Choroid plexus epithelial cell (primary cell): ENCODE measurements at places on chromosomes 5 and 9.

- peak; percentile 30 for DNase-seq
Observed at GRCh38 chr9:92664394-92665152, 5.4 kb downstream of the IPPK start.

GRCh38 chr9:113999256-114000062 lies 78.6 kb downstream of the AMBP start:
- DNase-seq, result no peak

- no peak for DNase-seq
Observed at GRCh38 chr5:1315018-1315708, 20.3 kb upstream of the TERT start.

DNA sequence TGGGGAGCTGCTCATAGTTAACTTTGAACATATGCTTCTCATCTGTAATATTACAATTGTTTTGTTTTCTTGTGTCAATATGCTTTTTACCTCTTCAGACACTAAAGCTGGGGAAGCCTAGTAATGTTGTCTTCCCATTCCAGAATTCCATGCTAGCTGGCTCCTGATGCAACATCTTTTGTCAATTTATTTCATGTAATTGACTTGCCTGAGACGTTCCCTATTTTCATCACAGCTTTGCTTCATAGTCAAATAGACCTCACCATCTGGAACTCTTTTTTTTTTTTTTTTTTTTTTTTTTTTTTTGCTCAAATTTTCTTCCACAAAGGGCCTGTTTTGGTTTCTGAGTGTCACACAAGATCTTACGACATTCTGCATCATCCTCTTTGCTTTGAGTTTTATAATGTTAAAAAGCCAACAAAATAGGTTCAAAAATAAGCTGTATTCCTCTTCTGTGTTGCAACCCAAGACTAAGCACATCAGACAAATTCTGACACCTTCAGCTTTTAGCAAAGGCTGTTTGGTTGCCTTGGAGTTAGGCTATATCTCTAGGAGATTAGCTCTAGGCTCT lies 235.2 kb downstream of the NR3C1 start:
- no peak for DNase-seq

DNA sequence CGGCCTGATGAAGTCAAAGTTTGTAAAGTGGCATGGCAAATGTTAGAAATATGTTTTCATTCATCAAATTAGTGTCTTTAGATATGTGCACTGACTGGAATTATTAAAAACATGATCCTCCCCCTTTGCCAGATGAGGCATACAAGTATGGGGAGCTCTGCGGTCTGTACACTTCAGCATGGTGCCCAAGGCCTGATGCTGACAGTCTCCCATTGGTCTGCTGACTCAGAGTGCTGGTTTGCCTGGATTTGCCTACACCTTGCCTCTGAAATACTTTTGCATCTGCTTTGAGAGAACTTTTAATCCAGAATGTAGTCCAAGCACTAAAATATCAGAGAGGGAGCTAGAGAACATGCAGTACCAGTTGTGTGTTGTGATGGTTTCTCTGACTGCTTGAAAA lies 354.3 kb upstream of the ACTBL2 start:
- DNase-seq, result no peak

- DNase-seq, result no peak
Observed at GRCh38 chr9:124128568-124129166, 117.1 kb downstream of the LHX2 start.

GRCh38 chr5:92561411-92561959 lies 1019.5 kb downstream of the NR2F1-AS1 start:
- DNase-seq, result no peak

DNA sequence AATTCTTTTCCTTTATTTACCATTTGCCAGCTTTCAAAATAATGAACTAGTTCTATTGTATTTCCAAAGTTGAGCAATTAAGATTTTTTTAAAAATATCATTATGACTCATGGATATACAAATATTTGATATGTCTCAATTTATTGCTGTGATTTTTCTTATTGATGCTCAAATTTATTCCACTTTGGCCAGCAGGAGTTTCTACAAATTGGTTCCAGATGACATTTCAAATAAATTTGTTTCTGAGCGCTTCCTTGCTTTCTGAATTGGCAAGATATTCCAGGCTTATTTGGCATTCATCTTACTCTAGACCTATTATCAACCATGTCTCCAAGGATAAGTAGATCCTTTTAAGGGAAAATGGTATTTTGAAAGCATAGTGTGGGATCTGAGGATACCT lies 58.5 kb upstream of the TJP2 start:
- no peak for DNase-seq

- no peak for DNase-seq
Observed at GRCh38 chr9:82208741-82209450, 220.3 kb downstream of the SPATA31D1 start.

DNA sequence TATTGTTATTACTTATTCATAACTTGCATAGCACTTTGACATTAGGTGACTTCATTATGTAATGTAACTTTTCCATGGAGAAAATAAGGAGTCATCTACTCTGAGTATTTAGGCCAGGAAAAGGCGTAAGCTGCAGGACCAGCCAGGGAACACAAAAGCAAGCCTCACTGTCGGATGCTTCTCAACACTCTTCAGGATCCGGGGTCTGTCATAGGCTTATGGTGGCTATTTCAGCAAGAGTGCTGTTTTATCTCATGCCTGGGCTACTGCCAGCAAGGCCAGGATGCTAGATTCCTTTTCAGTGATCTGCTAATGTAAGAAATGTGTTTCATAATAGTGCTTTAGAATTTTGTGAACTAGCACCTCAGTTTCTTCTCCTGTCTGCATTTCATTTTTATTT lies 162.4 kb downstream of the CHSY3 start:
- peak; percentile 66 for DNase-seq

GRCh38 chr5:131994533-131995226 lies 16.8 kb downstream of the ACSL6 start:
- no peak for DNase-seq

DNA sequence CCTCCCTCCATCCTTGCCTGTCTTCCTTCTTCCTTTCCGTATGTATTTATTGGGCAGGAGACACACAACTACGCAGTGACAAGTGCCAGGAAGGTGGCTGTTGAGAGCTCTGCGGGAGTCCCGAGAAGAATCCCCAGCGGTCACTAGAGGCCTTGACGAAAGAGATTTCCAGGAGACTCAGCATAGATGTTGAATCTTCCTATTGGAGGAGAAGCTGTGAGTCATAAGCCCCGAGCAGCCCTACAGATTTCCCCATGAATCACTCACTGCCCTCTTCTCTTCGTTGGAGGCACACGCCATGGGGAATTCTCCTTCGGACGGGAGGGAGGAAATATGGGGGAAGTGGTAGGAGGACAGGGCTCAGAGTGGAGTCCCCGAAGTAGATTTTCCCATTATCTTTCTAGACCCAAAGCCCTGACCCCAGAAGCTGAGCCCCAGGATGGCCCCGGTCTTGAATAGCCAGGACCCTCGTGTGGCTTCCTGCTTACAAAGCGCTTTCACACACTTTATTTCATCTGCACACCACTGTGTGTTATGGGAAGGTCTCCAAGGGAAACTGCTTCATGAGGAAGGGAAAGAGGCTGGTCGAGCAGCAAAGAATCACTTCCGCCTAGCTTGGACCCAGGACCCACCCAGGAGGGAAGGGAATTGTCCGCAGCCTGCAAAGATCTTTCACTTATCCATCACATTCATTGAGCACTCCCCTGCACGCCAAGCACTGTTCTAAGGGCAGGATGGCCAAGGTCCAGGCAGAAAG lies 12.7 kb downstream of the DUSP1 start:
- peak; percentile 97 for DNase-seq

DNA sequence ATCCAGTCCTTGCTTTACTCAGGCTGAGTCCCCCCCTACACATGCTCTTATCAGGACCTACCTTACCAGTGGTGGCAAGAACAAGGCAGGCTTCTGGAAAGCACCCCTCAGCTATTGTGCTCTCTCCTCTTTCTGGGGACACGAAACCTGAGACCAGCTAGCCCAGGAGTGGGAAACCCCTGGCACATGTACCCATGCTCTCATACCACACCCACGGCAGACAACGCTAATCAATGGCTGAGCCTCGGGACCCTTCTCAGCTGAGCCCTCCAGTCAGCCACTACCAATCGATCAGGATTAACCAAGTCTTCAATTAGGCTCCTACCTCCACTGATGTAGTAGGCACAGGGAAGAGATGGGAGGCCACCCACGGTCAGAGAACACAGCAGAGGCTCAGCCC lies 65.1 kb downstream of the VAV2 start:
- DNase-seq, result no peak

DNA sequence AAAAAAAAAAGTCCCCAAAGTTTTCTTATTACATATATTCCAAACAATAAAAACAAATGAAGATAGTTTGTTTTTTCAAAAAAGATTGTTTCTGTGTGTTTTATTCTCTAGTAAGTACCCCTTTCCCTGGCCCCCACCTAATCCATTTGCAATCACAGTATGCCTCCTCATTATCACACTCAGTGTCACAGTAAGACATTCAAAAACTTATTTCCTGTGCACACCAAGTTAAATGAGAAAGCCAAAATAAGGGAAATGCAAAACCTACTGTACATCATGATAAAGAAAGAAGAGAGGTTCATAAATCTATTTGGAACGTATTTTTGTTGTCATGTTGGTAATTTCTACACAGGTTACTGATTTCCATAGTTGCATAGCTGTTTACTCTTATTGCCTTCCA lies 62.3 kb downstream of the ST8SIA4 start:
- DNase-seq, result peak; percentile 2

GRCh38 chr5:170740551-170741205 lies 42.8 kb upstream of the GABRP start:
- DNase-seq, result no peak

GRCh38 chr9:92968081-92968480 lies 20.8 kb downstream of the FGD3 start:
- no peak for DNase-seq

DNA sequence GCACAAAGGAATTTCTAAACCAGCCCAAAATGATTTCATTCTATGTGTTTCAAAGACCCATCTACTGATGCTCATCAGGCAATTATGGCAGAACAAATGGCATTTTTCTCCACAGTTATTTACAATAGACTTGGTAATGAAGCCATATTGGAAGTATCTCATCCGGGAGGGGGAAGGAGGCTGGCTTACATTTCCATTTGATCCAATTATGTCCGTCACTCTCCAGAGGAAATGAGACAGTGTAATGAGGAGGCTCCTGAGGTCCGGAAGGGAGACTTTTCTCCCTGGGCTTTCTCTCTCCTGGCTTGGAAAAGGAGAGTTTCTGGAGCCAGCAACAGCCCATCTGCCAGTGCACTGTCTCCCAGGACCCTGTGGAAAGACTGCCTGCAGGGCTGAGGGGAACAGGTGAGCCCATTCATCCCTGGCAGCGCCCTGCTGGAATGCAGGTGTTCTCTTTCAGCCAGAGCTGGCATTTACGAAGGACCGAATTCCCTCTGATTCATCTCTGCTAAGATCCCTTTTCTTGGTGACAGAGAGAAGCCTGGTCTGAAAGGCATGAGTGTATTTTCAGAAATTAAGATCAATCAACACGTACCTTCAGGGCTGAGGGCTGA lies 54.9 kb upstream of the SAP30L start:
- no peak for DNase-seq

GRCh38 chr5:88829054-88829453 lies 53.9 kb downstream of the MEF2C start:
- DNase-seq, result no peak

DNA sequence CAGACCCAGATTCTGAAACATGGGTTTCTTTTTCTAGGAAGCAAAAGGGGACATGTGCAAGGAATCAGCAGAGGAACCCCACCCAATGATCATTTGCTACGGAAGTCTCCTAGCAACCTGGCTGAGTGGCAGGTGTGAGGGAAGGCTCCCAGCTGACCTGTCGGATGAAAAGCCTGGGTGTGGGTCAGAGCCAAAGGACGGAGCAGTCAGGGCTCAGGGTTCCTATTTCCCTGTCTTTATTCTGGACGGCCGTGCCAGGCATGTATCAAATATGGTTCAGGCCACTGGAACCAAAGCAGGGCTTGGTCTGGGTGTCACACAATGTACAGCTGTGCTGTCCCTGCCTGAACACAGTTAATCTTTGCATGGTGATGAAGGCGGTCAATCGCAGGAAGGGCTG lies 20.1 kb downstream of the STK10 start:
- DNase-seq, result no peak

DNA sequence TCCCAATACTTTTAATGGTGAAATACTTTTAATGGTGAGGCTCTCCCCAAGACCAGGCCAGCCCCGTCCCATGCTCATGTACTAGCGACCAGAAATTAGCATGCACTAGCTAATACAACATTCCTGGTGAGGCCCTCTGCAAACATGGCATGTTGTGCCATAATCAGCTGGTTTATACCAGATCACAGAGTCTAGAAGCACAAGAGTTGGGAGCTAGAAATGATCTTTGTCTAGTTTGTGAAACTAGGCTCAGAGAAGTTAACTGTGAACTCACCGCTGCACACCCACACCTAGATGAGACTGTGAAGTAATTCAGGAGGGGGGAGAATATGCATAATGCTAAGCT lies 37.4 kb downstream of the MTMR12 start:
- DNase-seq, result peak; percentile 52

- no peak for DNase-seq
Observed at GRCh38 chr5:138305797-138306196, 25.8 kb downstream of the CDC25C start.

GRCh38 chr9:33447799-33448553 lies 583 bp upstream of the AQP3 start:
- no peak for DNase-seq

GRCh38 chr5:150758203-150758530 lies 650 bp downstream of the DCTN4 start:
- no peak for DNase-seq

DNA sequence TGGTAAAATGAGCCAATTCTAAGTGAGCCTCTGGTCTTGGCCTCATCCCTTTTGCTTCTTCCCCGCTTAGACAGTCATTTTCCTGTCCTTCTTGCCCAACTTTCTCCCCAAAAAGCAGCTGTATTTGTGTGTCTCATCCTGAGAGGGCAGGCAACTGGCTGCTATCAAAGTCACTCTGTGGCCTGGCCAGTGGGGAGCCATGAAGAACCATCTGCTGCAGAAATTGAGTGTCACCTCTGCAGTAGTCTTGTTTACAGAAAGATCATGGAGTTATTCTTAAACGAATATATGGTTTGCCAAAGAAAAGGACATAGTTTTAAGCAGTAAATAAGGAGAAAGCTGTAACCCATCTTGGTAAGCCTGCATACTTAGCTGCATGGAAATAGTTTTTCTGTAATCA lies 233.6 kb upstream of the ELAVL2 start:
- no peak for DNase-seq

- peak; percentile 9 for DNase-seq
Observed at GRCh38 chr5:136192526-136193321, at the start of gene SMIM32. Gene SMIM32 (minus strand): TSS chr5:136193162. CDS start chr5:136192524, 638 bp downstream.

DNA sequence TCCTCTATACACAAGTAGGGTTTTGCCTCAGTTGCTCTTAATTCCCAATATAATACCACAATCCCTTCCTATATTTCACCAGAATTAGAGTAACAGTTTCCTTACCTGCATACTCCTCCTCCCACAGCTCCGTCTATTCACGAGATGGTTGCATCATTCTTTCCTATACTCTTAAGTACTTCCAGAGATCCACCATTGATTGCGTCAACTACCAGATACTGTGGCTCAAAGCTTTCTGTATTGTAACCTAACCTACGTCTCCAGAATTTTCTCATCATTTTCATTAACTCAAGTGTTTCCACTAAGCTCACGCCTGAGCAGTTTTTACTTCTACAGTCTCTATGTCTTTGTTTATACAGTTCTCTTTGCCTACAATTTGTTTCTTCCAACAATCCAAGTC lies 31.2 kb upstream of the MINAR2 start:
- DNase-seq, result no peak
